ENCODE measurements at places on chromosomes 12 and 14.

DNA sequence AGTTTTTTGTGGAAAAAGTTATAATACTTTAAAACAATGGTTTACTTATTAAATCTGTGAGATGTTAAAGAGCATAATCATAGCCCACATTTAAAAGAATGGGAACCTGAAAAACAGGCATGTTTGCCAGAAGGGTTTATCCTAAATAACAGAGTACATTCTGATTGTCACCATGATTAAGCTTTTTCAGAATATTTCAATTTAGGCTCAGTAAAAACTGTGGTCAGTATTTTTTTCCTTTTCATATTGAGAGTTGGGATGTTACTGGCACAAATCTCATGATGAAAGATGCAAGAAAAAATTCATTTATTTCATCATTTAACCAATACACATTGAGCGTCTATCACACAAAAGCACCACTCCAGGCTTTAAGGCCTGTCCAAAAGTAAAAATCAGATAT lies 18.6 kb downstream of the EPS8 start:
- DNase-seq: no peak

DNA sequence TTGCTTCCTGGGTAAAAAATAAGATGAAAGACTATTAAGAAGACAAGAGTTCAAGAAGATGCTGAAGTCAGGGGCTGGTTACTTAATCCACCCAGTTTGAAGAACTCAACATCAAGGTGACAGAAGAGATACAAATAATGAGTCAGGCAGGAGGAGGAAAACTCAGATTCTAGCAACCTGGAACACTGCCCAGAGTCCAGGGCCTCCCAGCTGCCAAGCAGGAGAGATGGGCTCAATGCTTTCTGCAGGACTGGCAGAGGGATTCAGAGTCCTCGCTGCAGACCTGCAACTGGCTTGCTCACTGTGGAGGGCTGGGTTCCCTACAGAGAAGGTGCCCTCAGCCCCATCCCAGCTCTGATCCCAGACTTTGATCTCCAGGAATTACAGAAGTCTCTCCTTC lies 28.6 kb upstream of the CEBPE start:
- no peak for DNase-seq

- peak; percentile 21 for DNase-seq
Measured at GRCh38 chr14:60647081-60647836, 2.0 kb downstream of the SIX1 start.

- DNase-seq: no peak
Measured at GRCh38 chr12:122635471-122635870, 67.7 kb downstream of the HCAR2 start.

DNA sequence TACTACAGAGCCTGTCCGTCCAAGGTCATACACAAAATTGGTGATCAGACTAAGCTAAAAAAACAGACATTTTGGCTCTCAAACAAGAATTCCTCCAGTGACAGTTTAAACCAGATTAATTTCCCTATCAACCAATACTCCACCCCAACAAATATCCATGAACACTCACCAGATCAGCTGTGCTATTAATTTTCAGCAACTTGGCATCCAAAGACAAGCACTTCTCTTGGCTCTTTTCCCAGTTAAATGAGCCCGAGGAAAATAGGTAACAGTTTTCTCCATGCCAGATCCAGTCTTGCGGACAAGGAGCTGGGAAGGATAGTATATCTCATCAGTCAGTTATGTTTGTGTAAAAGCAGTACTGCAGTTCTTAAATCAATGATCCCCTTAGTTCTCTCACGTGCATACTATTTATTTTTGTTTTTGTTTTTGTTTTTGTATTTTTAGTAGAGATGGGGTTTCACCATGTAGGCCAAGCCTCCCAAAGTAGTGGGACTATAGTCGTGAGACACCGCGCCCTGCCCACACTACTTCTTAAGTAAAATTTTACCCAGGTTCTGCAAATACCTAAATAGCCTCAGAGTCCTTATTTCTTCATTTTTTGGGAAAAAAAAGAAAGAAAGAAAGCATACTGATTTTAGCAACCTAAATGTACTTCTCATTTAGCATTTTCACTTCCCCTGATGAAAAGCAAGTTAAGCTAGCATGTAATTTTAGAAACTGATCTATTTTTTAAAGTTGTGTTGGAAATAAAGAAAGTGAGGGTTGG lies 11.1 kb downstream of the OLR1 start:
- no peak for DNase-seq

DNA sequence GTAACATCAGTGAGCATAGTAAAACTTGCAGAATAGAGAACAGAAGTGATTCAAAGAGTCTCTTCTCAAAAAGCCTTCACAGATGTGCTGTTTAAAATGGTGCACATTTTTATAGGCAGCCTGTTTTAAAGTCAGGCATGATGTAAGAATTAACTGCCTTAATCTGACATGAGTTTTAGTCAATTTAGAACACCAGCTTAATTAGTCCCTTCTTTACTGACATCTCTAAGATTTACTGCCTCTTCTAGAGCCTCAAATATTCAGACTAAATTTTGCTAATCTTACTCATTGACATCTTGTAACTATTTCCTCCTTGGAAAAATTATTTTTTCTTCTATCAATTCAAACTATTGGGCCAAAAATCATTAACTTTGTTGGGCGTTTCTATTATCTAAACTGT lies 782.5 kb downstream of the C12orf50 start:
- no peak for DNase-seq
